RPMI8226 (cell line): ENCODE measurements at places on chromosomes 11 and 22.

- no peak for DNase-seq
Measured at GRCh38 chr11:57735619-57736298, 5.5 kb upstream of the SELENOH start.

GRCh38 chr22:24421428-24421931 lies 5.9 kb upstream of the ADORA2A start:
- peak; percentile 65 for DNase-seq

- DNase-seq = no peak
Measured at GRCh38 chr11:125166764-125167291, 2.3 kb downstream of the PKNOX2 start.

DNA sequence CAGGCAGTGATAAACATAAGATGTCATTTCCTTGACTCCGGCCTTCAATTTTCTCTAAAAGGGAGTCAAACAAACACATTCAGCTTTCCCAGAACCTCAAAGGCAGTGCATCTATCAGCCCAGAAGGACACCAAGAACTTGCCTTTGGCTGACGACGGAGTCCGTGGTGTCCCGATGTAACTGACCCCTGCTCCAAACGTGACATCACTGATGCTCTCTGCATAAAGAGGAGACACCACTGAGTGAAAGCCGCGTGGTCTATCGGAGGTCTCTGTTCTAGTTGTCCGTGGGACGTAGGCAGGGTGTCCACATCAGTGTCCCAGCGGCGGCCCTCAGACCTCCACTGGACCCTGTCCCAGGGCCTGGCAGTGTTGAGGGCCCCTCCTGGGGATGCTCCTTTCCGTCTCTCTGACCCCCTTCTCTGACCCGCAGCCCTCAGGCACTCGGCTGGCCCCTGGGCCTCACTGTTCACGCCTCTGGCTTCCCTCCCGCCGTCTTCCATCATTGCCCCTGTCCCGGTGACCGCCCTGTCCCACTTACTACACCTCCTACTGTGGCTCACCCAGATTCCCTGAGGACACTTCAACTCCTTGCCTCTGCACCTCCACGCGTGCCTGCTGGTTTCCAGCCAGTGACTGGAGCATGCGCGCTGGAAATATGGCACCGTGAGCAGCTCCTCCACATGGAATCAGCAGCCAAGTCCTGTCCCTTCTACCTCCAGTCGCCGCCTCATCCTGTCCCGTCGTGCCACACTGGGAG lies 70.4 kb downstream of the NCAPD3 start:
- no peak for DNase-seq

DNA sequence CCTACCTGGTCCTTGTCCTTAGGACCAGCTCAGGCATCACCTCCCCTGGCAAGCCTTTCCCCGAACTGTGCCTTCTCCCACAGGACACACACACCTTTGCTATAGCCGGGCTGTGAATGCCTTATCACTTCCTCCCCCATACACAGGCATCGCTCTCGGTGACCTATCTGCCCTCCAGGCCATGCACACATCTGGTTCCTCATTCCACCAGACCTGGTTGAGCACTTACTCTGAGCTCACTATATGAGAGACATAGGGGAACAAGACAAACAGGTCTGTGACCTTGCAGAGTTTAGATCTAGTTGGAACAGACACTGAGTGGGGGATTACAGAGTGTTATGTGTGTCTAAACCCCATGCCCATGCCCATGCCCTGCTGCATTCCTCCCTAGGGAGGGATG lies 3.1 kb upstream of the BCR start:
- DNase-seq = peak; percentile 22

DNA sequence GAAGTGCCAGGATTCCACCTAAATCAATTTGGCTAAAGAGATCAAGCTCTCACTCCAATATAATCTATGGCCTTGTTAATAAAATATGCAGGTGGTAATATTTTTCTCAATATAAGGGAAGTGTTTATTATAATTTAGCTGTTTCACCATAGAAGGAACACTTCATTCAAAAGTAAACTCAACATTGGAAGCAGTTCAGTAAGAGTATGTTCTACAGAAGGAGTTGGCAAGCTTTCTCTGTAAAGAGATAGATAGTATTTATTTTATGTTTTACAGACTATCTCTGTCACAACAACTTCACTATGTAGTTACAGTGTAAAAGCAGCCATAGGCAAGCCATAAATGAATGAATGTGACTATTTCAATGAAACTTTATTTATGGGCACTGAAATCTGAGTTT lies 313.6 kb upstream of the ANO3 start:
- DNase-seq = no peak

DNA sequence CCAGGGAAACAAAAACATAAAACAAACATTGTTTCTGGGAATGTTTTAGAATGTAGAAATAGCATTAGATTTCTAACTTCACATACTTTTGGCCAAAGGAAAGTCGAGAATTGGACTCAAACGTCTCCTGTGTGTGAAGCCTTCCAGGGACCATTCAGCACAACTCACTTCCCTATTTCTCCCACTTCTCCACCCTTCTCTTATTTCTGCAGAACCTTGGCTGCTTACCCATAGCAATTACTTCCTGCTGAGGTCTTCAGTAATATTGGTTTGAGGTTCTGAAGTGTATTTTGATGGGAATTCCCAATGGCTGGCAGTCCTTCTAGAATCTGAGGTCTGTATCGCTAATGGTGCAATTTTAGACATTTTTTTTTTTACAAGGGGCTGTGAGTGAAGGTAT lies 158.3 kb upstream of the SNX19 start:
- DNase-seq = no peak

DNA sequence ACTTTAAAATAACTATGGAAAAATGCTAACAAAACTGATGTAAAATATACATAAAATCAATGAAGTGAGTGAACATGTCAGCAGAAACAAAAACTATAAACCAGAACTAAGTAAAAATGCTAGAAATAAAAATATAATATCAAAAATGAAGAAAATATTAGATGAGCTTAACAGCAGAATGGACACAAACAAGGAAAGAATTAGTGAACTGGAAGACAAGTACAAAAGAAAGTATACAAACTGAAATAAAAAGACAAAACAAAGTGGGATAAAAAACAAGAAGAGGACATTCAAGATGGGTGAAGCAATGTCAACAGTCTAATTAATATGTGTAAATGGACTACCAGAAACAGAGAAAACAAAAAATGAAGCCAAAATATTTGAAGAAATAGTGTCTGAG lies 339.2 kb downstream of the NXPE2 start:
- no peak for DNase-seq

DNA sequence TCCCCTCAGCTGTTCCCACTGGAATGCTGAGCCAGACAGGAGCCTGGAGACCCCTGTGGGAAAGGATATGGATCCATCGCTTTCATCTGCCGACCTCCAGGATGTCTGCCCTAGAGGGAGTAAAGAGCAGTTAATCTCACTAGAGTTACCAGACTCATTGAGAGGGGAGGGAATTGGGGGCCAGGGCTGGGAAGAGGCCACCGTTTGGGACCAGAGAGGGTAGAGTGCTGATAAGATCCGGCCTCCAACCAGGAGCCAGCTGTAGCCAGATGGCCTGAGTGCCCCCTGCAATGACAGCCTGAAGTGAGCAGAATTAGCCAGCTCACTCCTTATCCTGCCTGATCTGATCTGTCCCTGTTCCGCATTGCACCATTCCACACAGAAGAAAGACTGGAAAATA lies 3.7 kb upstream of the APLNR start:
- DNase-seq = no peak

DNA sequence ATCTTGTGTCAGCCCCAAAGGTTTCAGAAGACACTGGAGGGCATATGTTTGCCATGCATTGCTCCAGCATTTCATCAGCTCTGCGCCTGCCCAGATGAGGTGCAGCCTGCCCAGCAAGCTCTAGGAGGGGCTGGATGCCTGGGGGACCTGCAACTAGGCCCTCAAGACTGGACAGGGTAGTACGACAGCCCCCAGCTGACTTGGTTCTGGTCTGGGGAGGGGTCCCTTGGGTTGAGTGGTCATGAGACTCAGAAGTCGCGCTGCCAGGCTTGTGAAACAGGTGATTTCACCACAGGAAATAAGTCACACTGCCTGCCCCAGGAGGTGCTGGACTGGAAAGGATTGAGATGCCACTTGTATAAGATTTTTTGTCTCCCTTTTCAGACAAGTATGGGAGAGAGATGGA lies 23.4 kb downstream of the TPBGL start:
- no peak for DNase-seq

DNA sequence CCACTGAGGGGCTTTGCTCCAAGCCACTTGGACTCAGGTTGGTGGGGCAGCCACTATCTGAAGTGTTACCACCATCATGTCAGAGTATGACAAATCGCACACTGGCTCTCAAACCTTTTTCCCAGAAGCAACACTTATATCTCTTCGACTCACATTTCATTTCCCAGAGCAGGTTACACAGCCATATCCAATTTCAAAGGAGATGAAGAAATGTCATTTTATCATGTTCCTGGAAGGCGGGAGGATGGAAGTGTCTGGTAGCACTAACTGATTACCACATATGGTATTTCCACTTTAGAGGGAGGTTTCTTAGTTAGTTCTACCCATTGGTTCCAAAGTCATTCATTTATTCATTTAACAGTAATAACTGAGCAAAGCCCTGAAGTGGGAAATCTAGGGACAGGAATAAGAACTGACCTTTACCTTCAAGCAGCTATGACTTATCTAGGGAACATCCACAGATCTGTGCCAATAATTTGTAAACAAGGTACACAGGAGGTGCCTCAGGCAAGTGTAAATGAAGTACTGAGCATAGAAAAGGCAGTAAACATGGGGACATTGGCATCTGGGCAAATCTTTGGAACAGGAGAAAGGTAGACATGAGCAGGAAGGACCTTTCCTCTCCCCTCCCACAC lies 54.9 kb upstream of the LRRC55 start:
- no peak for DNase-seq

GRCh38 chr22:31556627-31557203 lies 60.4 kb downstream of the SFI1 start:
- DNase-seq = peak; percentile 18

- no peak for DNase-seq
Measured at GRCh38 chr11:101046947-101047346, 82.7 kb downstream of the PGR start.

DNA sequence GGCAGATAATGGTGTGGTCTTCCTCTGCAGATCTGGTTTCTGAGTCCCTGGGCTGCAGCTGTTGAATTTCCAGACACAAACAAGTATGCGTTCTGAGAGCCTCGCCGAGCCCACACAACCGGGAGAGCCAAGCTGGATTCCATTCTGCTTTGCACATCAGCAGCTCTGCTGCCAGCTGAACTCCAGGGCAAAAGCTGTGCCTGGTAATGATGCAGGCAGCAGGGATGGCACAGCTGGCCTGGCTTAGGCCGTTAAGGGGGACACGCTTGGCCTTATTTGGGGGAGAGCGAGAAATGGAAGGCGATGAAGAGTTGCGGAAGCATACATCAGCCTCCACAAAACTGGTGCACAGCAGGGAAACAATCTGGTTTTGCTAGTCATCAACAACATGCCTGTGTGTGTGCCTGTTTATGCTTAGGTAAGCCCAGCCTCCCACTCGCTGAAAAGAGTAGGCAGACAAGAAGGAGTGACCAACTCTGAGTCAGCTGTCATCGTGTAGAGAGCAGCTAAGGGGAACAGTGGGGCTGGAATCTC lies 25.1 kb downstream of the ADAMTS8 start:
- no peak for DNase-seq

GRCh38 chr22:48851933-48852549 lies 975.6 kb downstream of the BRD1 start:
- no peak for DNase-seq

GRCh38 chr11:70307176-70307575 lies 36.7 kb downstream of the PPFIA1 start:
- no peak for DNase-seq

DNA sequence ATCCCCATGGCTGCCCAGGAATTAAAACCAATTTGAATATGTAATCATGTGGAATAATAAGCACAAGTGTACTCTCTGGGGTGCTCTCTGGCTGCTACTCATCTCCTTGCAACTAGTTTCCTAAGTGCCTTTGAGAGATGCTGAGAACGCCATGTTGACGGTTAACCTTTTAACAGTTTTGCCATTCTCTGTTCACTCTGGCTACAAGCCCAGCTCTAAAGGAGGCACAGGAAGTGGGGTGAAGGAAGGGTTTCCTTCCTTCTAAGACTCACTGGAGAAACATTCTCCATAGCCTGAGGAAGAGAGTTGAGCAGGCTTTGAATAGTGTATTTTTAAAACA lies 122.0 kb upstream of the ZC3H12C start:
- peak; percentile 85 for DNase-seq

DNA sequence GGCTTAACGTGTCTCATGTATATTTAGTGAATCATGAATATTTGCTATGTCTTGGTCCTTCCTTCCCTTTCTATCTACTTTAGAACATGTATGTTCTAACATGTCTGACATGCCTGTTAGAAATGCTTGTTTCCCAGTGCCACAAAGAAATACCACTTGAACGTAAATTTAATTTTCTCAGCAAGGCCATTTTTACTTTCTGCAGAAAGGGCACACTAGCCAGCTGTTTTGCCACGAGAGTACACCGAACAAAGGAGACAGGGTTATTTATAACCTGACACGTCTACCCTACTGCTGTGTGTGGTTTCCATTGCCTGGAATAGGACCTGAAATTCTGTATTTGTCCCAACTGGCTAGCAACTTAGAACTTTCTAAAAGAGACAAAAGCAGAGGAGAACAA lies 7.4 kb upstream of the ZBTB44 start:
- DNase-seq = no peak

DNA sequence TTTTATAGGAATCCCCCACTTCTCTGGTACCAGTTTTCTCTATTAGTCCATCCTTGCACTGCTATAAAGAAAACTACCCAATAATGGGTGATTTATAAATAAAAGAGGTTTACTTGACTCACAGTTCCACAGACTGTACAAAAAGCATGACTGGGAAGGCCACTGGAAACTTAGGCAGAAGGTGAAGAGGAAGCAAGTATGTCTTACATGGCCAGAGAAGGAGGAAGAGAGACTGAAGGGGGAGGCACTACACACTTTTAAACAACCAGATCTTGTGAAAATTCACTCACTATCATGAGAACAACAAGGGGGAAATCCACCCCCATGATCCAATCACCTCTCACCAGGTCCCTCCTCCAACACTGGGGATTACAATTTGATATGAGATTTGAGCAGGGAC lies 68.9 kb upstream of the GNAZ start:
- no peak for DNase-seq

DNA sequence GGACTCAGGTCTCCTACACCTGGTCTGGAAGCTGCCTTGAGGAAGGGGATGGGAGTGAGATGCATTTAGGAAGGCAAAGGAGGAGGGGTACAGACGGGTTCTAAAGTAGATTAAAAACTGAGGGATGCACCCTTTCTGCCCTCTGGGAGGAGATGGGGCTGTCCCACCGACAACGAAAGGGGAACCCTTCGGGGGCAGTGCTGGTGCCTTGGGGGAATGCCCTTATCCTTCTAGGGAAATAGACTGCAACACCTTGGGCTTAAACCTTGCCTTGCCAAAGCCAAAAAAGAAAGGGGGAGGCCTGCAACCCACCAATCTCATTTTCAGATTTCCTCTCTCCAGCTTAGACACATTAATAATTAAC lies 89.8 kb downstream of the PLEKHA7 start:
- no peak for DNase-seq
